ENCODE measurements at places on chromosomes 5 and 9.

- no peak for DNase-seq
These were observed 14.0 kb downstream of the ARL15 start for GRCh38 chr5:54296386-54296785.

GRCh38 chr5:133360693-133361472, 251.5 kb downstream of the FSTL4 start:
- DNase-seq: no peak

DNA sequence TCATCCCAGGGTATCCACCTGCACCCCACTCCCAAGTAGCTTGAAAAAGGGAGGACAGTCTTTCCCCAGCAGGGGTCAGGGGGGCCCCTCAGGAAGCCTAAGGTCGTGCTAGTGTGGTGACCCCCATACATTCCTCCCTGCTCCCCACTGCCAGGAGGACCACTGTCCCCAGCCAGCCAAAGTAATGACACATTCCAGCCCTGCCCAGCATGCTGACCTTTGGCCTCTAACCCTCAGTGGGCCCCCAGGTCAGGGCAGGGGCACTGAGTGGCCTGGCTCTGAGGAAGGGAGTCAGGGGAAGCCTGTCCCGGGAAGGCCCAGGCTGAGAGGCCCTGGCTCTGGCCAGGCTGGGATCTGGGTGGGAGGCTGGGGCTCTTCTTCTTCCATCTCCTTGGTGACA, 8.8 kb downstream of the CPLX2 start:
- no peak for DNase-seq

DNA sequence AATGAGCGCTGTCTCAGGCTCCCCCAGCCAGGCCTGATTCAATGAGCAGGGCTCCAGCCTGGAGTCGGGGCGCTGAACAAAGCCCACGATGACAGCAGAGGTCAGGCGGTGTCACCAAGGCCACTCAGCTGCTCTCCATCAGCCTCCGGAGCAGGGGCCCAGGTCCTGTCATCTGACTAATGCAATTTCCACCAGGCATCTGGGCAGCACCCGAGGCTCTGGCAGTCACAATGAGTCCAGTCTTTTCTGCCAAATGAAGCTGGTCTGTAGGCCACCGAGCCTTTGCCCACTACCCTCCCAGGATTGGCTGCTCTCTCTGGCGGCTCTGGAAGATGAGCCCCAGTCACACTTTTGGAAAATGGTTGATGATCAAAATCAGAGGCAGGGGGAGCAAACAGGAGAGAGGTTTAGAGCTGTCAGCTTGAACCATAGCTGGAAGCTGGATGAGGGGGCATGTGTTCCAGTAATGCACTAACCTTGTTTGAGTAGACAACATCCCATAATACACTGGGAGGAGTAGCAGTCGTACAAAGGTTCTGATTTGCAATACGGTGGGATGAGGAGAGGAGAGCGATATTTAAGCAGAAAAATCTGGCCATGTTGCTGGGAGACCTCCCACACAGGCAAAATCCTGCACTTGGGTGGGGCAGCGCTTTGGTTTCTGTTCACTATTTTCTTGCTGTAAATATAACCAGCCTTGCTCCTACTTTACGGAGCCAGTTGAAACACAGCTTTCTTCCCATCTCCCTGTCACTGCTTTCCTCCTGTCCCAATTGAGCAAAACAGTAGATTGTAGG, 306.4 kb upstream of the PANK3 start:
- DNase-seq: no peak

GRCh38 chr5:168808051-168808616, 229.0 kb upstream of the PANK3 start:
- no peak for DNase-seq

DNA sequence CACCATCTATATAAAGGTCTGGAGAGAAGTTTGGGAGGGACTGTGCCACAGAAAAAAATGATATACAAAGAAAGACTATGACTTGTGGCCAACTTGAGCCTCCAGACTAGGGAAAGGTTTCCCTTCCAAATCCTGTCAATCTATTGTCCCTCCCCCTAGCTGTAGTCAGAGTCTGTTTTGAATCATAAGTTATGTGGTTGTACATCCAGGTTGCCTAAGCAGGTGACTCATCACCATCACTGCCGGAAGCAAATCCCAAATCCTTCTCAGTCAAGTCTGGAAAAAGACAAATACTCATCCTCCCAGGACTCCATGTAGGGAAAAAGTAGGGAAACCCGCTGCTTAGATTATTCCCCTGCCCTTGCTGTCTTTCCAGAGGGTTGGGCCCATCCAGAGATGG, 235.7 kb downstream of the CDK5RAP2 start:
- DNase-seq: no peak

DNA sequence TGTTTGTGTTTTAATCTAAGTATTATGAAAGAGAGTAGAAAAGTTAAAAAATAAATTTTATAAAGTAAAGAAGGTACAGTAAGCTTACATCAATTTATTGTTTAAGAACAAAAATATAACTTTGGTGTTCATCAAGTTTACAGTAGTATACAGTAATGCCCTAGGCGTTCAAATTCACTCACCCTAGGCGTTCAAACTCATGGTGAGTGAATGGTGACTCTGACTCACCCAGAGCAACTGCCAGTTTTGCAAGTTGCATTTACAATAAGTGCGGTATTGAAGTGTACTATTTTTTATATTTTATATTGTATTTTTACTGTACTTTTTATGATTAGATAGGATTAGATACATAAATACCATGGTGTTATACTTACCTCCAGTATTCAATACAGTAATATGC, 421.3 kb downstream of the CDH12 start:
- DNase-seq: no peak

GRCh38 chr5:151637676-151638075, 46.5 kb upstream of the FAT2 start:
- DNase-seq: no peak

GRCh38 chr5:157497875-157498611, 38.0 kb downstream of the NIPAL4 start:
- no peak for DNase-seq

DNA sequence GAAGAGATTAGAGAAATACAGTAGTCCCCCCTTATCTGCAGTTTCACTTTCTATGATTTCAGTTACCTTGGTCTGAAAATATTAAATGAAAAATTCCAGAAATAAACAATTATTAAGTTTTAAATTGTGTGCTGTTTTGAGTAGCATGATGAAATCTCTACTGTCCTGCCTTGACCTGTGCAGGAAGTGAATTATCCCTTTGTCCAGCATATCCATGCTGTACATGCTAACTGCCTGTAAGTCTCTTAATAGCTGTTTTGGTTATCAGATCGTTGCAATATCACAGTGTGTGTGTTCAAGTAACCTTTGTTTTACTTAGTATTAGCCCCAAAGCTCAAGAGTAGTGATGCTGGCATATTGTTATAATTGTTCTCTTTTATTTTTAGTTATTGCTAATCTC, 11.2 kb upstream of the JAK2 start:
- no peak for DNase-seq

- peak; percentile 78 for DNase-seq
These were observed 192.7 kb downstream of the GNA14 start for GRCh38 chr9:77455312-77455927.

- DNase-seq: peak; percentile 57
These were observed 32.5 kb downstream of the TENT4A start for GRCh38 chr5:6745706-6746222.

GRCh38 chr9:109771796-109772531, 8.0 kb upstream of the PALM2AKAP2 start:
- no peak for DNase-seq

Data from KBM-7 (cell line).